ENCODE measurements at places on chromosomes 4 and X.

DNA sequence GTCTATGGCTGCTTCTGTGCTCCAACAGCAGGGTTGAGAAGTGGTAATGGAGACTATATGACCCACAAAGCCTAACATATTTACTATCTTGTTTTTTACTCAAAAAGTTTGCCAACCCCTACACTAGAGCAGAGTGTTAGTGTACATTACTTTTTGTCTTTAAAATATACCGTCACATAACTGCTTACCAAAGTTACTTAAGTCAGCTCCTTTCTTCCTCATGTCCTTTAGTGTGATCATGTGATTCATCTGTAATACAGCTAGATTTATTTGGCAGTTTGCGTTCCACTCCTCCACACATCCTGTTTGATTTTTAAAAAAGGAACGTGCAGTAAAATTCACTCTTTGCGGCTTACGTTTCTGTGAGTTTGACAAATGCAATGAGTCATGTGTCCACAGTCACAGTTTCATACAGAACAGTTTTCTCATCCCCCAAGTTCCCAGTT is 162.4 kb upstream of the GPRIN3 start:
- DNase-seq = no peak

DNA sequence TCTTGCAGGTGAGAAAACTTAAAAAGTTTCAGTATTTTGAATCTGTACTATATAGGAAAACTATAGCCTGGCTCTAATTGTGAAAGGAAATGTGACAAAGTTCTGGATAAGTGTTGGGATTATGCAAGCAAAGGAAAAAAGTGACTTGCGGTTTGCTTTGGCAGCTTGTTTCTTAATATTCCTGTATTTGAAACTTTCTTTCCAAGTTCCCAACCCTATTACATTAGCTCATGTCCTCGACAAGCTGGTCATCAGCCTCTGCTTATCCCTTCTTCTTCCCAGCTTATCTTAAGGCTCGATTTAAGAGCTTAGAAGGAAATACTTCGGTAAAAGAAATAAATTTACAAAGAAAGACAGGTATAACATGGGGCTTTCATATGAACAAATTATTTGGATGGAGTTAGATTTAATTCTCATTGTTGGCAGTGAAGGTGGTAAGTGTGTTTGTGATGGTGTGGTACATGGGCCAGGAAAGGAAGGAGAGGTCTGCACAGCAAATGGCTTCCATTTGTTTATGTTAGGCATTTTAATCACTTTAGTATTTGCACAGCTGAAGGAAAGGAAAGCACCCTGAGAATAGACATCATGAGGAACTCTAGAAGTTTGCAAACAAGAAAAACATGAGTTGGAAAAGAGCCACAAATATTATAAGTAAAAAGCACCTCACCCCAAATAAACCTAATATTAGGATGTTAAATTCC is 5.1 kb upstream of the MYOZ2 start:
- no peak for DNase-seq

DNA sequence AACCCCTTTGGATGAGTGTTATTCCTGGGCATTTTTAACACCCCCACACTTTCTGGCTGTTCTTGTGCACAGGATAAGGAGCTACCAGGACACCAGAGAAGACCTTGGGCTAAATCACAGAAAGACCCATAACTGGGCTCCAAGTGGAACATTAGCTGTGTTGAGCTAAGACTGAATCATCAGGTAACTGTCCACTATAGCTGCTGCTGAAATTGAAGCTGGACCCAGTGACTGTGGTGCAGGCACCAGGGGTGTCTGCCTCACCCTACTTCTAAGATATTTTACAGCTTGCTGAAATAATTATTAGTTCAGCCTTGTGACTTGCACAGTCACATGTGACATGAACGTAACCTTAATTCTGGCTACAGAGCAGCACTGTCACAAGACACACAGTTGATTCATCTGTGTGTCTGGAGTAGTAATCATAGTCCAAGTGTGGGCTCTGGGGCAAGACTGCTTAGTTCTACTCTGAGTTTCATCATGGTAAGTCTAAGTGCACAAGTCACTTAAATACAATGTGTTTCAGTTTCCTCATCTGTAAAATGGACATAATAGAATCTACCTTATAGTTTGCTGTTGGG is 127.4 kb downstream of the SLC39A8 start:
- no peak for DNase-seq

- DNase-seq = no peak
Measured at GRCh38 chr4:38030023-38030422, 69.8 kb downstream of the PTTG2 start.

- DNase-seq = no peak
Measured at GRCh38 chr4:86652332-86652932, 58.3 kb downstream of the PTPN13 start.

GRCh38 chr4:184950117-184950830 is 68.0 kb upstream of the HELT start:
- no peak for DNase-seq

- no peak for DNase-seq
Measured at GRCh38 chr4:56843421-56843899, 22.0 kb upstream of the SPINK2 start.

- no peak for DNase-seq
Measured at GRCh38 chrX:143058120-143058519, 32.4 kb downstream of the SPANXN4 start.

DNA sequence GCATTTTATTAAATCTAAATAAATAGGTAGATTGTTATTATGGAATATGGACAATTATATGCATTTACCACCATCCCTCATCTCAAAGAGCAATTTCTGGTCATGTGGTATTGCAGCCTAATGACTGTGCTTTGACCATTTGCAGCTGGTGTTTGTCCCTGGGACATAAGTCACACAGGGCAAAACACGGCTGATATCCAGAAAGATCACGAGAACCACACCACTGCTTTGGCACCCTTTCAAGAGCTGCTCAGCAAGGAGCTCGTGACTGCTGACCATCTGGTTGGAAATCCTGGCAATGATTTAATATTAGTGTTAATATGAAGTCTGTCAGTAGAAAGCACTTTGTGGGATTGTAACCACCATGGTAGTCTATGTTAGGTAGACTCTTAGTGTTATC is 545.0 kb downstream of the GBA3 start:
- no peak for DNase-seq

GRCh38 chr4:76569225-76569624 is 134.2 kb downstream of the SHROOM3 start:
- DNase-seq = no peak

GRCh38 chr4:114927881-114928280 is 185.5 kb downstream of the NDST4 start:
- DNase-seq = no peak

- no peak for DNase-seq
Measured at GRCh38 chr4:1642196-1642951, 41.7 kb downstream of the FAM53A start.

DNA sequence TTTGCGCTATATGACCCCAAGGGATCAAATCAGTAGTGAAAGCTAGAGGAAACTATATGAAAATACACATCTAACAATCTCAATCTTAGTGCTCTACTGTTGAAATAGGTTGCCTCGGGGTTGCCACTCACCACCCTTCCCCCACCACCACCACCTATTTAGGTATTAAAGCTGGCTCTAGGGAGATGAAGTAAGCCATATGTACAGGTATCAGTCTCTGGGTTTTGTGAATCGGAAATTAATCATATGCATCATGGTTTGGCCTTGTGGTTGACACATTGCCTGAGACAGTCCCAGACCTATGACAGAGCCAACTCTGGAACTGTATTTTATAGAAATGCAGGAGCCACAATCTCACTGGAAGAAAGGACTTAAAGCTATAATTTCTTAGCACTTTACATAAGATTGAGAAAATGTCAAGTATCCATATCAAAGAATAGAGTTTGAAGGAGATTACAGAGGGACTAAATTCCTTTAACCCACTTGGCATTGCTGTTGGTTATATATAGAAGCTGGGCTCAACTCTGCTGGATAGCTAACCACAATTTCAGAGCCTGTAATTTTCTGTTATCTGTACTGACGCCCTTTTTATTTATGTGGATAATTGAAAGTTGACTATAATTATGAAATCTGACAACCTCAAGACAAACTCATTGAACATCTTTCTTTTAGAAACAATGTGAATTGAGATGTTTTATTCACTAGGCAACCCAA is 26.7 kb upstream of the BMP2K start:
- DNase-seq = no peak

DNA sequence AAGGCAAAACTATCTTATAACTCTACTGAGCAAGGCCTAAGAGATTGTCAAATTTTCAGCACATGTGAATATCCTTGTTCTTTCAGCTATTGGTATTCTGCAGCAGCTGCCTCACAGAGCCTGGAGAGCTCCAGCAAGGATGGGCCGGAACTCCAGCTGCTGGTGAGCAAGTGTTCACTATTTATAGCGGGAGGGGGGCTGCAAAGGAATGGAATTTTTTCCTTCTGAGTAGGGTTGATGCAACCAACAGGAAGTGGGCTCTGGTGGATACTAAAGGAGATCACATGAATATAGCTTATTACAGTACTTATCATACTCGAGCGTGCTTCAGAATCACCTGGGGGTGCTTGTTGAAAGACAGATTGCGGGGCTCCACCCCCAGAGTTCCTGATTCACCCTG is 20.2 kb upstream of the SETD7 start:
- no peak for DNase-seq

DNA sequence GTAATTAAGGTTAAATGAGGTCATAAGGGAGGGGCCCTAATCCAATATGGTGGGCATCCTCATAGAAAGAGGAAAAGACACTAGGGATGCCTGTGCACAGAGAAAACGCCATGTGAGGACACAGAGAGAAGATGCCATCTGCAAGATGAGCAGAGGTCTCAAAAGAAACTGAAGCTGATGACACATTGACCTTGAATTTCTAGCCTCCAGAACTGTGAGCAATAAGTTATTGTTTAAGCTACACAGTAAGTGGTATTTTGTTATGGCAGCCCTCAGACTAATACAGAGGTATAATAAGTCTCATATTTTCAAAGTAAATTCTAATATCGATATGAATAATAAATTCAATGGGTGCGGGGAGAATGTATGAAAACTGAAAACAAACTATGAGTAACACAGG is 169.9 kb downstream of the UGT8 start:
- no peak for DNase-seq

GRCh38 chrX:11960031-11960430 is 178.2 kb upstream of the FRMPD4 start:
- no peak for DNase-seq

DNA sequence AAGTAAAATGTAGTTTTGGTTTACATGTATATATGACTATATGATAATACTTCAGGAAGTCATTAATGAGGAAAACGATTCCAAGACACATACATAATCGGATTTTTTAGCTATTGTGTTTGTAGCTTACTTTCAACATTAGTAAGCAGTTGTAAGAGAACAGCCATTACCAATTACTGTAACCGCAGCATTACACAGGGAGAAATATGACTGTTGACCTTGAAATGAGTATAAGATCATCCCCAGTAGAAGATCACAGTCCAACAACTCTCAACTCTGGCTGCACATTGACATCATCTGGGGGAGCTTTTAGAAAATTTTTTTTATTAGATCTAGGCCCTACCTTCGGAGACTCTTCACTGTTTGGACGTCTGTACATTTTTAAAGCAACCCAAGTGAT is 762.0 kb upstream of the MAGEB2 start:
- no peak for DNase-seq

DNA sequence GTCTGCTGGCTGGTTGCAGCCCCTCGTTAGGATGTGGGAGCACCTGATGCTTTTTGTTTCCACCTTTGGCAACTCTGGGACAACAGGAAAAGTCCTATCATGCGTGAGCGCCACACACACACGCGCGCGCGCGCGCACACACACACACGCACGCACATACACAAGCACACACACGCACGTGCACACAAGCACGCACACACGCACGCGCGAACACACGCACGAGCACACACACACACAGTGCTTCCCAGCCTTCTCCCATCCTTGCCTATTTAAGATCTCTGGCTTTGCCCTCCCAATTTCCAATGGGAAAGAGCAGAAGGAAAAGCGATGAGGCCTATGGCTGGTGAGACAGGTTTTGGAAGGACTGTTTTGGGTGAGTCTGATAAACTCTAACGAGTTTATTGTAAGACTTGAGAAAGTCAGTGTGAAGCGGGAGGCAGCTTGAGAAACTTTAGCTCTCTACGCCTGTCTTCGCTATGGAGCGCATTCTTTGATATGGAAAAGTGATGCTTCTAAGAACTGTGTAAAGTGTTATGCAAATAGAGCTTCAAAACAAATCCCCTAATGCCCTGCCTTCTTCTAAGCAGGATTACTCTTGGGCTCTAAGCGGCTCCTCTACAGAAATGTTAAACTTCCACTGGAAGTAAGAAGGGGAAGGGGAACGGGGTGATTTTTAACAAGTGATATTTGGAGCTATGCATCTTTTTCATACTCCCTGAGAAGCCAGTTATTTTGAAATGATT is 11.8 kb downstream of the SUPT20HL1 start:
- no peak for DNase-seq

DNA sequence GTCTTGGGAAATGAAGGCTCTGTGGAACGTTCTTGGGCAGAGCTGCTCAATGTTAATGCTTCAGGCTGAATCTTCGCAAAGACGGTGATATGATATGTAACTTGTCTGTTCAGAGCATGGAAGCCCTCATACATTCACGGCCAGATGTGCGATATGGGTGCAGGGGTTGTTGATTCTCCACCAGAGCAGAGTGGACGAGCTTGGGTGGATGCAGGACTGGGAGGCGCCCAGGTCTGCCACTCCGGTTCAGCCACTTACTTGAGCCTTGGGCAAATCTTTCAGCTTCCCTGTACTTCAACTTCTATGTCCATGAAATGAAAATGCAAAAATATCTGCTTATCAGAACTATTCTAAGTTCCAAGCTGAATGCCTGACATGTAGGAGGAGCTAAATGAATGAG is 47.4 kb upstream of the MND1 start:
- DNase-seq = no peak

DNA sequence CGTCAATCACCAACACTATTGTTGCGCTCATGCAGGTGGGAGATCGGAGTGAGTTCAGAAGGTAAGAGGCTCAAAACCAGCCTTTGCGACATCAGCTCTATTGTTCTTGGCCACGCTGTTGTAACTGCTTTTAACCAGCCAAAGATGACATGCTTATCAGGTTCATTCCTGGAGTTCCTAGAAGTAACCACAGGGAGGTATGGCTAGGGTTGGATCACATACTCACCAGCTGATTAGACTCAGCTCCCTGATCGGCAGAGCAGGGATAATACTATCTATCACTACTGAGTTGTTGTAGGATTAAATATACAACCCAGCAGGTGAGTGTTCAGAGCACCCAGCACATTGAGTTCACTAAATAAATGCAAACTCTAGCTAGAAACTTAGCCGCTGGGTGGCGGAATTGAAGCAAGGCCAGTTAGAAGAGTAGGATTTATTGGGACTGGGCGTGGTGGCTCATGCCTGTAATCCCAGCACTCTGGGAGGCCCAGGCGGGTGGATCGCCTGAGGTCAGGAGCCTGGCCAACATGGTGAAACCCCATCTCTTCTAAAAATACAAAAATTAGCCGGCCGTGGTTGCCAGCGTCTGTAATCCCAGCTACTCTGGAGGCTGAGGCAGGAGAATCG is 12.4 kb downstream of the SLC34A2 start:
- DNase-seq = no peak

- no peak for DNase-seq
Measured at GRCh38 chrX:109707319-109707718, 25.7 kb downstream of the ACSL4 start.

- DNase-seq = no peak
Measured at GRCh38 chr4:177131736-177132135, 177.9 kb upstream of the NEIL3 start.

All from H54 (cell line).